Small intestine (tissue), 16 donors: ENCODE measurements at places on chromosomes 6 and 20.
A peak's percentile ranks its signal among the peaks of the same experiment; 100 is the strongest.

DNA sequence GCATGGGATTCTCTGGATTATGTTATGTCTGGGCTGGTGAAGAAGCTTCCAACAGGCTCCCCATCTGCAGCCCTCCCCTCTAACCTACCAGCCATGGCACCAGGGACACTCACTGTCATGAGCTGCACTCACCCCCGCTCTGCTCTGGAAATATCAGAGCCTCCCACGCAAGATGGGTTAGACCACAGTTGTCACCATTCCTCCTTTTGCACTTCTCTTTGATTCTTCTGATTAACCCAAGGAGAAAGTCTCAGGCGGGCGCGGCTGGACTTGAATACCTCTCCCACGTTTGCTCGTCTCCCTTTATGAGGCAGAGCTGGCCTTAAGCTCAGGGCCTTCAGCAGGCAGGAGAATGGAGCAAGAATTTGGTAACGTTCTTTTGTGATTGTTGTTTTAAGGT, 128.1 kb downstream of the CEBPB start:
- no peaks in the 10 kb centered on the region for H3K36me3 ChIP-seq
- H3K4me1 ChIP-seq: peaks cover 19% of the 10 kb centered on the region
- no peak overlapping the region for H3K4me3 ChIP-seq
- no peak overlapping the region for H3K27ac ChIP-seq
- no peak for DNase-seq

DNA sequence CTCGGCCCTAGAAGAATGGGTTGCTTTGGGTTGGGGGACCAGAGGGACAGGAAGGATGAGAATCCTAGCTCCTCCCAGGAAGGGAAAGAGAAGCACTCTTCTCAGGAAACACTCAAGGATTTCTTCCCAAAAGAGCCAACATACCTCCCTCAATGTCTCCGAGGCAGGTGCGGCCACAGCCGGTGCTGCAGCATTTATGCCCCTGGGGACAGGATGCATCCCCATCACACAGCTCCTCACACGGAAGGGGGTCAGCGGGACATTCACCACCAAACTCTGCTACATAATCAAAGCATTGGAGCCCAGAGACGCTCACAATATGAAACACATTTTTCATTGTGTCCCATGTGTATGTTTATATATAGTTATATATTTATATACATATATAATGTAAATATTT, 14.8 kb downstream of the WFDC3 start:
- H3K36me3 ChIP-seq: no peaks in the 10 kb centered on the region
- H3K27me3 ChIP-seq: no peaks in the 10 kb centered on the region
- no peak overlapping the region for H3K27ac ChIP-seq
- no peak for DNase-seq
- H3K4me3 ChIP-seq: no peak overlapping the region
- H3K4me1 ChIP-seq: no peaks in the 10 kb centered on the region

GRCh38 chr6:75363304-75363703, 78.7 kb upstream of the TMEM30A start:
- no peaks in the 10 kb centered on the region for H3K4me1 ChIP-seq
- DNase-seq: no peak
- no peak overlapping the region for H3K27ac ChIP-seq
- no peaks in the 10 kb centered on the region for H3K36me3 ChIP-seq

GRCh38 chr6:144568241-144568640, 283.1 kb downstream of the UTRN start:
- H3K4me1 ChIP-seq: no peaks in the 10 kb centered on the region
- no peak overlapping the region for H3K4me3 ChIP-seq
- H3K27ac ChIP-seq: no peak overlapping the region
- H3K36me3 ChIP-seq: no peaks in the 10 kb centered on the region

DNA sequence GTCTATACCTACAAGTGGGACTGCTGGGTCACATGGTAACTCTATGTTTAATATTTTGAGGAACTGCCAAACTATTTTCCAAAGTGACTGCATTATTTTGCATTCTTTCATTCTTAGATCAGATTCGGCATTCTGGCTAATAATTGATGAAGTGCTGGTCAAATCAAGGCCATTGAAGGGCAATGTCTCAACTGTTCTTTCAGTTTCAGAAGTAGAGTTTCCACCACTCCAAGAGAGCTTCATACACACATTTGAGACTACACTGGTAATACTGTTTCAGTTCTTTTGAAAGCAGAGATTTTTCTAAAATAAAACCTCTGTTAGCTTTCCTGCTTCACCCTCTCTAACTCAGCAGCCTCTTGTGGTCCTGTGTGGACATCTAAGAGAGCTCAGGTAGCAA, 154.5 kb downstream of the CFAP61 start:
- no peak overlapping the region for H3K4me3 ChIP-seq
- H3K27ac ChIP-seq: no peak overlapping the region
- DNase-seq: peak; percentile 5
- no peaks in the 10 kb centered on the region for H3K36me3 ChIP-seq
- no peaks in the 10 kb centered on the region for H3K27me3 ChIP-seq
- H3K4me1 ChIP-seq: no peaks in the 10 kb centered on the region

DNA sequence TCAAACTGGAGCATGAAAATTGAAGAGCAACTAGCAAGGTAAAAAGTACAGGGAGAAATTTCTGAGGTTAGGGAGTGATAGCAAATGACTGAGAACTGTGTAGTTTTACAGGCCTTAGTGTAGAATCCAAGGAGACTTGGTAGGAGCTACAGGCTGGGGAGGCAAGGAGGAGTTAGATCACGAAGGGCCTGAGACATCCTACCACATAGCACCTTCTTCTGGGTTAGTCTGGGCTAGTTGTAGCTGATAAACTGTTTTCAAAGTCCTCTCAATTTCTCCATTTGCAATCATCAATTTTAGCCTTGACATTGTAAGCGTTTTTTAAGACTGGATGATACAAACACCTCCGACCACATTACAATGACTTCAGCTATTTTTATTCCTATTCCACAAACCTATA, 209.7 kb downstream of the TMEM200A start:
- DNase-seq: no peak
- no peaks in the 10 kb centered on the region for H3K27me3 ChIP-seq
- peak overlapping the region; percentile 43 for H3K27ac ChIP-seq
- H3K4me1 ChIP-seq: no peaks in the 10 kb centered on the region

DNA sequence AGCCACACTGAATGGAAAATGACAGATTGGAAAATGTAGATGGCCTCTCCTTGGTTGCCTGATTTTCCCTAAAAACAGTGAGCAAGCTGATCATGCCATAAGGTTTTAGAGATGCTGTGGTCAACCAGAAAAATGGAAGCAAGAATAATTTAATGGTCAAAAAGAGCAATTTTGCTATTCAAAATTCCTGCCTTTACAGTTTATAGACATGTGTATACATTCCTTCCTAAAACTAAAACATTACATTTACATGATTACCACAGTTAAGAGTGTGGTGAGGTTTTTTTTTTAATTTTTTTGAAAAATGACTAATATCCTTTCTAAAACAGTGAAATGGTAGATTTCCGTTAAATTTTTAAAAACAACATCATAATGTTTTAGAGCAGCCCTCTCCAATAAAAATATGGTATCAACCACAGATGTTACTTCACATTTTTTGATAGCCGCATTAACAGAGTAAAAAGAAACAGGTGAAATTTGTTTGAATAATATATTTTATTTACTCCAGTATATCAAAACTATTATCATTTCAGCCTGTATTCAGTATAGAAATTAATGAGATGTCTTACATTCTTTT, 407.0 kb upstream of the SOX4 start:
- H3K36me3 ChIP-seq: no peaks in the 10 kb centered on the region
- H3K4me3 ChIP-seq: no peak overlapping the region
- no peak overlapping the region for H3K27ac ChIP-seq
- DNase-seq: no peak

DNA sequence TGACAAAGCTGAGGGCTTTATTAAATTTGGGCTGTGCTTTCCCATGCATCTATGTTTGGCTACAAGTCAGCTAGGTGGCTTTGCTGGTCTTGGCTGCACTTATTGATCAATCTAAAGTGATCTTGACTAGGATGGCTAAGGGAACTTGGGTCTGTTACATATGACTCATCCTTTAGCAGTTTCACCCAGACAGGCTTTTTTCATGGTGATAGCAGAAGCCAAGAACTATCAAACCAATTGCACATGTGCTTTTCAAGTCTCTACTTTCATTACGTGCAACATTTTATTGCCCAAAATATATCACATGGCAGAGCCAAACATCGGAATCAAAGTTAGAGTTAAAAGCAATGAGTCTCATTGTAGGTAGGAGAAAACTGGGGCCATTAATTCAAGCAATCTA, 626.3 kb downstream of the TENT5A start:
- DNase-seq: no peak
- H3K4me3 ChIP-seq: no peak overlapping the region
- H3K4me1 ChIP-seq: no peaks in the 10 kb centered on the region
- no peaks in the 10 kb centered on the region for H3K27me3 ChIP-seq
- H3K36me3 ChIP-seq: no peaks in the 10 kb centered on the region

- no peak overlapping the region for H3K4me3 ChIP-seq
- no peaks in the 10 kb centered on the region for H3K27me3 ChIP-seq
- peak; percentile 32 for DNase-seq
- peak overlapping the region; percentile 27 for H3K27ac ChIP-seq
- no peaks in the 10 kb centered on the region for H3K36me3 ChIP-seq
- H3K4me1 ChIP-seq: no peaks in the 10 kb centered on the region
Measured at GRCh38 chr20:50163570-50164317, 10.2 kb upstream of the PEDS1 start.

- no peak overlapping the region for H3K4me3 ChIP-seq
- H3K27me3 ChIP-seq: no peaks in the 10 kb centered on the region
- H3K36me3 ChIP-seq: no peaks in the 10 kb centered on the region
- DNase-seq: no peak
- H3K4me1 ChIP-seq: no peaks in the 10 kb centered on the region
- H3K27ac ChIP-seq: no peak overlapping the region
Measured at GRCh38 chr6:111832833-111833418, 40.3 kb downstream of the FYN start.

DNA sequence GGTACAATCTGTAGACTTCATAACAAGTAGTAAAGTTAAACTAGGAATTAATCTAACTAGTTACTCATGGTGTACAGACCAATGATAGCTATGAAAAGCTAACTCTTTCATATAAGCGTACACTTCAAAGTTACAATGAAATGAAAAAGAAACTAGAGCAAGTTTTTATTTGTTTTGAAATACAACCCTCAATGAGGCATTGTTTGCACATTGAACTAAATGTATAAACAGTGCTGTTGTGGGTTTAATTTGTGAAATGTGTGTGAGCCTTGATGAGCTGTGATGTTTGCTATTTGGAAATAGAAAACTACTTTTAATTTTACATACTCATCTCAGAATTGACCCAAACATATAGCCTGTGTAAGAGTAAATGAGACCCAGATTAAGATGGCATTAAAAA, 11.1 kb upstream of the EYA4 start:
- no peaks in the 10 kb centered on the region for H3K4me1 ChIP-seq
- no peaks in the 10 kb centered on the region for H3K27me3 ChIP-seq
- no peak overlapping the region for H3K4me3 ChIP-seq
- DNase-seq: no peak

GRCh38 chr20:38897267-38897666, 28.9 kb upstream of the FAM83D start:
- H3K4me1 ChIP-seq: no peaks in the 10 kb centered on the region
- no peak overlapping the region for H3K4me3 ChIP-seq
- DNase-seq: no peak
- H3K27me3 ChIP-seq: no peaks in the 10 kb centered on the region

- H3K4me3 ChIP-seq: no peak overlapping the region
- no peak for DNase-seq
- H3K36me3 ChIP-seq: no peaks in the 10 kb centered on the region
- H3K27ac ChIP-seq: no peak overlapping the region
Measured at GRCh38 chr20:51747182-51747911, 20.8 kb downstream of the ATP9A start.

GRCh38 chr20:50958615-50959542, at the start of gene MOCS3:
Gene MOCS3, plus strand, starts transcription at chr20:50958818. Its CDS starts 25 bp downstream, at chr20:50958843.
- H3K4me1 ChIP-seq: peaks cover 12% of the 10 kb centered on the region
- peak within 1 kb of the TSS; percentile 94 for H3K27ac ChIP-seq
- no peaks in the 10 kb centered on the region for H3K27me3 ChIP-seq
- no peaks in the 10 kb centered on the region for H3K36me3 ChIP-seq

GRCh38 chr6:100565439-100566104, 100.9 kb upstream of the SIM1 start:
- no peak overlapping the region for H3K4me3 ChIP-seq
- no peak overlapping the region for H3K27ac ChIP-seq
- H3K27me3 ChIP-seq: no peaks in the 10 kb centered on the region
- peak; percentile 41 for DNase-seq
- no peaks in the 10 kb centered on the region for H3K36me3 ChIP-seq

- H3K27me3 ChIP-seq: no peaks in the 10 kb centered on the region
- H3K27ac ChIP-seq: no peak overlapping the region
- DNase-seq: no peak
- H3K4me3 ChIP-seq: no peak overlapping the region
- peaks cover 15% of the 10 kb centered on the region for H3K36me3 ChIP-seq
- no peaks in the 10 kb centered on the region for H3K4me1 ChIP-seq
Measured at GRCh38 chr20:44195605-44196004, 8.6 kb upstream of the JPH2 start.

- DNase-seq: no peak
- no peaks in the 10 kb centered on the region for H3K27me3 ChIP-seq
- no peaks in the 10 kb centered on the region for H3K4me1 ChIP-seq
- no peak overlapping the region for H3K4me3 ChIP-seq
Measured at GRCh38 chr6:166745801-166746668, 119.0 kb upstream of the RPS6KA2 start.
